ENCODE measurements at places on chromosomes 3 and 15.
A peak's percentile ranks its signal among the peaks of the same experiment; 100 is the strongest.

DNA sequence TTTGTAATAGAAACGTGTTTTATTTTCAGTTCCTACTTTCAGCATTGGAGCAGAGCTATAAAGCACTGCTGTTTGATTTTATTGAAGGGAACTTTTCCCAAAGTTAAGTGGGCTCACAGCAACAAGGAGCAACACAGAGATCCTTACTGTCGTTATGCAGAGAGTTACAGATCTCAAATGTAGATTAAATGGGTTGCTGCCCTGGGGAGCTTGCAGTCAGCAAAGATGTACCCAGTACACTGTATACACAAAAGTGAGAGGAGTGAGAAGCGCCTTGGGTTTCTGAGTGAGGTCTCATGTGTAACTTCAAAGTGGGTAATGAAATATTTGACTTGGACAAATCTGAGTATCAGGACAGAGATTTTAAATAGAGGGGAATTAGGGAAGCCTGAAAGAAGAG, 47.7 kb downstream of the MED12L start:
- no peak for DNase-seq

DNA sequence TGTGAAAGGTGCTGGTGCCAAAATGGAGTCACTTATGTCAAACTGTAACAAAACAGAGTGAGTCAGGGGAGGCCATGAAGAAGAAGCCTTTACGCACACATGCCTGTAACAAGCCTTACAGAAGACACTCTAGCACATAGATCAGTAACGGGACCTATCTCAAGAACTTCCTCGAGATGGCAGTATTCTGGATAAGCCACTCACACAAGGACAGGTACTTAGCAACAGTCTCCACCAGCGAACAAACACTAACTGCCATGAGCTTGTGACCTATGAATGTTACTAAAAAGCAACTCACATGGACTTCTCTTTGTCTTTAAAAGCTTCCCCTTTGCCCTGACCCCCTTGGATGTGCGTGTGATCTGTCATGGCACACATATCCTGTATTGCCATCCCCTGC, 235.1 kb downstream of the CD47 start:
- DNase-seq: no peak

DNA sequence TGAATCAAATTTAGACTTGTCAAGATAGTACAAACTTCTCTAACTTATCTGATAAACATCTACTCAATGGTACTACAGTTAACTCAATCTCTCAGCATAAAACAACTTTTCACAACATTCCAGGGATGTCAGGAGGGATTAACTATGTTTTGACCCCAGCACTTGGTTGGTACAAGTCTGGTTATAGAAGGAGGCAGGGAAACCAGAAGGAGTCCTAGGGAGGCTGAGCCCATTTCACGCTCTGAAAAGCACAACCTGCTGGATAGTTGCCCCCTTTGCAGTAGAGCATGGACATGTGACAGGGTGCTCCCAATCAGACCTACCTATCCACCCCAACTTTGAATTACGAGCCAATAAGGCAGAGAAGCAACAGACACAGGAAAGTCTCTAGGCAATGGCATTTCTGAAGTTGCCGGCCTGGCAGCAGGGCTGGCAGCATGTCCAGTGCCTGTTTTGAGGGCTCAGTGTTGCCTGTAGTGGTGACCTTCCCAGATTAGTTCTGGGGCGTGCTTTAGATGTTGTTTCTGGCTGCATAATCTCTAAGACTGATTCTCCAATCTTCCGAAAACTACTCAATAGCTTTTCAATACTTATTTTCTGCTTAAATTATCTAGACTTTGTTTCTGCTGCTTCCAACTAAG, 8.2 kb downstream of the ANKUB1 start:
- no peak for DNase-seq

DNA sequence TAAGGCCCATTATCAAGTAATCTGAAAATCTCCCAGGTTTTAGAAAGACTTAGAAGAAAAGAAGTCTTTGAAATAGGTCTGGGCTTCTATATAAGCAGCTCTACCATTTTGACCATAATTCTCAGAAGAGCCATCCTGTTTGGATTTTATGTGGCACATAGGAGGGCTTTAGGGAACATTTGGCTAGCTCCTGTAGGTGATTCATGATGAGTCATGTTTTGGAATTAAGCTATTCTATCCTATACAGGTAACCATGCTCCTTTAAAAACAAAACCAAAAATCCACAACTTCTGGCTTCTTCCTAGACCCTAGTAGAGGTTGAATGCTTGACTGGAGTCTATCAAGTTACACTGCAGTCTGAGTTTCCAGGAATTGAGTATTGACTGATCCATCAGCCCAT, 8.9 kb downstream of the SST start:
- DNase-seq: no peak

DNA sequence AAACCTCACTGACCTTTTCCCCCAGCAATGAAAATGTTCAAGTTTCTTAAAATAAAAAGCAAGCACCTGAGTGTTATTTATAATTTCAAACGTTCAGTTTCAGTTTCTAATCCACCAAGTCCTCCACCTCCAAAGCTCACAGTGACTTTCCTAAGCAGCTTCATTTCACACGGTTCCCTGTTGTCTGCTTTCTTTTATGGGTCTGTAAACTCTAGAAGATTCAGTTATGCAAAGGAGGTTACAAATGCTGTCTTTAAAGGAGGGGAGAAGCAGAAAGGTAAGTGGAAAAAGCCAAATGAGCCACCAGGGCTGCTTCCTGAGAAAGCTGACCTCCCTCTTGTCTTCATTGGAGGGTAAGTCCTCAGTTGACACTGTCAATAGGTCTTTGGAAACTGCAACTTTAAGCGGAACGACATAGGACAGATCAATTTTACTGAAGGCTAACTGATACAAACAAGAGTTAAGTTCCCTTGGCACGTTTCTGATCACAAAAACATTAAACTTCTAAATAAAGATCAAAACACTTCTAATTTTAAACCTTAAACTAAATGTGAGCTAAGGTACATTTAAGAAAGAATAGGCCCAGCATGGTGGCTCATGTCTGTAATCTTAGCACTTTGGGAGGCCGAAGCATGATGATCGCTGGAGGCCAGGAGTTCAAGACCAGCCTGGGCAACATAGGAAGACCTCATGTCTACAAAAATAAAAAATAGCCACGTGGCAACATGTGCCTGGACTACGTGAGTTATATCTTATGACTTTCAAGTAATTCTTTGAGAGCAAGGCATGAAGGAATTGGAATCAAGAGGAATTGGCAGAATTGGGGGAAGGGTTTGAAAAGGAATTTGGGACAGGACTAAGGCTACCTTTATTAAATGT, 151.9 kb upstream of the UBE2E1 start:
- DNase-seq: no peak

GRCh38 chr15:44082558-44083157, 112.4 kb downstream of the FRMD5 start:
- peak; percentile 40 for DNase-seq

DNA sequence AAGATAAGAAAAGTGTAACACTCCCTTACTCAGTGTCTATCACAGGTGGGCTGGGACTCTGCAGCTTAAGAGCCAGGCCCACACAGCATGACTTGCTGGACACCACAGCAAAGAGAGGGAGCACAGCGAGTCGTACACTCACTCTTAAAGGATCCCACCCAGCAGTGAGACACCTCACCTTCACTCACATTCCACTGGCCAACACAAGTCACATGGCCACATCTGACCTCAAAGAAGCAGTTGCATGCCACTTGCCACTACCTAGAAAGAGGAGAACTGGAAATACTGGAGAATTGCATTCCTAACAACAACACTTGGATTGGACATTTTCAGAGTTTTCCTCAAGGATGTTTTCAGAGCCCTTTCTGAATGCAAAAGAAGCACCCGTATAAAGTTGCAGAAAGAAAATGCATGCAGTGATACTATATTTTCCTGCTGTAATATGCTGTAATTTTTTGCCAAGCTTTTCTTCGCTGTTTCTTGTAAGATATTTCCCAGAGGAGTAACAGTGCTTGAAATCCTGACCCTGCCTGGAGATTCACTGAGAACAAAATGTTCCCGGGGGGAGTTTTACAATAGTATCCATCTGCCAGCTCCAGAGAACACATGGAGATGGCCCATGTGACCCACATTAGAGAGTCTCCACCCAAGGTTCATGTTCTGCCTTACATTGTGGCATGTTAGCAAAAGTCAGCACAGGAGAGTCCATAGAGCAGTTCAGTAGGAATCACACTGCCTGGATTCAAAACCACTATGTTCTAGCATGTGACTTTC, 42.2 kb downstream of the TRIM42 start:
- peak; percentile 37 for DNase-seq

DNA sequence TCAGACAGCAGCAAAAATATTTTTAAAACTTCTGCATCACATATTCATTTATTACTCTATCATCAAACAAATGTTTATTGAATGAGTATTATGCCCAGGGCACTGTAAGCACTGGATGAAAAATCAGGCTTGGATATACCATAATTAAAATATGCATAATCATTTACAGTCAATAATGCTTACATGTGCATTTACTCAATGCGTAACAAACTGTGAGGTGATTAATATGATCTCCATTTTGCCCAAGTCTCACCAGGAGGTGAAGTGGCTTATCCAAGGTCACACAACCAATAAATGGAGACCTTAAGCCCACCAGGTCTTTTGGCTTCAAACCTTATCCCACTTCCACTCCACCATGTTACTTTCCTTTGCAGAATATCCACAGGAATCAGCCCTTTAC, 117.3 kb upstream of the SLC24A5 start:
- no peak for DNase-seq

- no peak for DNase-seq
Observed at GRCh38 chr3:171005648-171006047, 20.9 kb downstream of the SLC2A2 start.

DNA sequence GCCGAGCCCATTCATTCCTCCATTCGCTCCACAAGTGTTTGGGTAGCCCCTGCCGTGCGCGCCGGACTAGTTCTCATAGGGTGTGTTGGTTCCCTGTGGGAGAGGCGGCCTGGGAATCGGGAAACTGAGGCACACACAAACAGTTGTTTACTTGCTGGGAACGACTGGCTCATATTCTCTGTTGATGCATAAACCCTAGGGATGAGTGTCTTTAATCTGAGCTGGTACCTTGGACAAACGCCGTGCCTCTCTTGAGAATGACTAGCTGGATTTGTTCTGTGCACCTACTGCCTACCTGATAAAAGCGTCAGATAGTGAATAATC, 737 bp downstream of the DNAJA4 start:
- no peak for DNase-seq

GRCh38 chr15:85474700-85475316, 94.4 kb downstream of the AKAP13 start:
- no peak for DNase-seq

DNA sequence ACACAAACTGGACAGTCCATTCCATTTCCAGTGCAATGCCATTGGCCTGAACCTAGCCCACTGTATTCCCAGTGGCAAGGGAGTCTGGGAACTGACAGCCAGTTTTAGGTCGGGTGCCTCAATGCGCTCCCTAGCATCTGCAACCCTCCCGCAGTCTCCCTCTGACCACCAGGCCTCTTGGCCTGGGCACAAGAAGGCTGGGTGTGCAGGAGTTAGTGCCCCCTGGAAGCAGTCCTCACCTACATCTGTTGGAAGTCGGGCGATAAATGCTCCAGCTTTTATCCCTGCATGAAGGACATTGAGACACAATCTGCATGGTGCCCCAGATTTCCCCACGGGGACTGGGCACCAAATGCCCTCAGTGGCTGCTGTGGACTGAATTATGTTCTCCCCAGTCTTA, 12.7 kb downstream of the C3orf22 start:
- no peak for DNase-seq

GRCh38 chr3:114389156-114389555, 95.3 kb downstream of the TIGIT start:
- DNase-seq: no peak

DNA sequence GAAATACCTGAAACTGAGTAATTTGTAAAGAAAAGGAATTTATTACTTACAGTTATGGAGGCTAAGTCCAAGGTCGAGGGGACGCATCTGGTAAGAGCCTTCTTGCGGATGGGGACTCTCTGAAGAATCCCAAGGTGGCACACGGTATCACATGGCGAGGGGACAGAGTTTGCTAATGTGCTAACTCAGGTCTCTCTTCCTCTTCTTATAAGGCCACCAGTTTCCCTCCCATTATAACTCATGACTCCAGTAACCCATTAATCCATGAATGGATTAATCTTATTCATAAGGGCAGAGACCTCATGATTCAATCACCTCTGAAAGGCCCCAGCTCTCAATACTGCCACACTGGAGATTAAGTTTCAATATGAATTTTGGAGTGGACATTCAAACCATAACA, 15.7 kb downstream of the ZBED2 start:
- DNase-seq: no peak

DNA sequence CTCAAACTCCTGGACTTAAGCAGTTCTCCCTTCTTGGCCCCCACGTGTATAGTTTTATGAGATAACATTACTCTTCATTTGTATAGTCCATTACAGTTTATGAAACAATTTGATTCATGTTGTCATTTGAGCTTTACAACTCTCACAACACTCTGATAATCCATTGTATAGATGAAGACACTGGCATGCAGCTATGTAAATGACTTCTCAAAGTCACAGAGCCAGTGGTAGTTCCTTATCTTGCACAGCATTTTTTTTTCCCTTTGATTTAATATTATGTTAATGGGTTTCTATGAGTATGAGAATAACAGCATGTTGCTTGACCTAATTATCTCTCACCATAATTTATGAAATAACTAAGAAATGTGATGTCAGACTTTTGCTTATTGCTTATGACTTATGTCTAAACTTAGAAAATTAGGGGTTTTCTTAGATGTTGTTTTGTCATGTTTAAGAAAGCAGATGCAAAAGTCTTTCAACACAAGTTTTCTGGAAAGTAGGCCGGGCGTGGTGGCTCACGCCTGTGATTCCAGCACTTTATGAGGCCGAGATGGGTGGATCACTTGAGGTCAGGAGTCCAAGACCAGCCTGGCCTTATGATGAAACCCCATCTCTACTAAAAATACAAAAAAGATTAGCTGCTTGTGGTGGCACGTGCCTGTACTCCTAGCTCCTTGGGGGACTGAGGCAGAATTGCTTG, 13.3 kb downstream of the VPS8 start:
- no peak for DNase-seq

- no peak for DNase-seq
Observed at GRCh38 chr3:8085498-8085897, 416.1 kb upstream of the LMCD1 start.

- no peak for DNase-seq
Observed at GRCh38 chr3:143236226-143236964, 116.8 kb downstream of the CHST2 start.

DNA sequence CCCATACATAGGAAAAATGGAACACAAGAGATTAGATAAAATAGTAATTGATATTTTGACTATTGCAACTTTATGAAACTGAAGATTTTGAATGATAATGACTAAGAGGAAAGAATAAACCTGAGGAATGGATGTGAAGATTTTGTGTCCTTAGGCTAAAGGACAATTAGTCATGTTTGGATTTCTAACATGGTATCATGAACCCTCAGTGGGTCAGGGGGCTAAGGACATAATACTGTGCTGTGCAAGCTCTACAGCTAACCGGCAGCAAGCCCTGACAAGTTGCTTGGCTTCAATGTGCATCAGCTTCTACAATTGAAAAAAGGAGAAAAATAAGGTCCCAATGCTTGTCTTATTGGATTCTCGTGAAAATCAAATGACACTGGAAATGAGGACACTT, 491.0 kb downstream of the MECOM start:
- DNase-seq: no peak

- no peak for DNase-seq
Observed at GRCh38 chr3:24390169-24391130, 104.2 kb downstream of the THRB start.

Data from spinal cord (tissue), 10 donors.